ENCODE measurements at places on chromosomes 2 and 18.

GRCh38 chr2:224086226-224086914, 47.3 kb upstream of the SERPINE2 start:
- DNase-seq: no peak

GRCh38 chr18:26491194-26491816, 57.0 kb downstream of the KCTD1 start:
- DNase-seq: no peak

- no peak for DNase-seq
Measured at GRCh38 chr18:11500153-11501122, 109.0 kb upstream of the SLC35G4 start.

DNA sequence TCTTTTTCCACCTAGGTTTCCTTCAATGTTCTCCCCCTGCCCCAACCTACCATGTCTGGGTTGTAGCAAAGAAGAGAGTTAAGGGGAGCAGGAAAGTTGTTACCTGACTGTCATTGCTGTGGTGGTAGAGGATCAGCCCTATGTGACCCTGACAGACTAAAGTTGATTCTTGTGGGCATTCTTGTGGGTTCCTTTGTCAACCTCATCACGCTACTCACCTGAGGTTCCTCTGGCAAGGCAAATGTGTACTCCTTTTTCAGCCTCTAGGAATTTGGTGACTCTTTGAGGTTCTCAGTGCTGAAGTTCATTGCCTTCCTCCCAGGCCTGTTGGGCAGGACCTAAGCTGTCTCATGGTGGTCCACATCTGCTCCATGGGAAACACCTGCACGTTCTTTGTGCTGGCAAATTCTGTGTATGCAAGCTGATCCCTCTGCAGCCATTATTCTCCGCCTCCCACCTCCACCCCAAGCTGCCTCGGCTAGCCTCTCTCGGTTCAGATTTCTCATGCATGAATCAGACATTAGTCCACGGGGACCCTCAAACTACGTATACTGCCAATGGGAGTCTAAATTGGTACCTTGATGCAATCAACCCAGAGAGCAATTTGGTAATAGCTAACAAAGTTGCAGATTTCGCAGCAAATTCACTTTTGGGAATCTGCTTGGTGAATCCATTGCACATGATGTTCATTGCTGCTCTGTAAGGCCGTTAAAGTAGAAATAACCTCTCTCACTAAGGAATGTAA, 1.5 kb upstream of the GMCL1 start:
- DNase-seq: no peak

- no peak for DNase-seq
Measured at GRCh38 chr2:179974761-179975160, 32.3 kb downstream of the CWC22 start.

DNA sequence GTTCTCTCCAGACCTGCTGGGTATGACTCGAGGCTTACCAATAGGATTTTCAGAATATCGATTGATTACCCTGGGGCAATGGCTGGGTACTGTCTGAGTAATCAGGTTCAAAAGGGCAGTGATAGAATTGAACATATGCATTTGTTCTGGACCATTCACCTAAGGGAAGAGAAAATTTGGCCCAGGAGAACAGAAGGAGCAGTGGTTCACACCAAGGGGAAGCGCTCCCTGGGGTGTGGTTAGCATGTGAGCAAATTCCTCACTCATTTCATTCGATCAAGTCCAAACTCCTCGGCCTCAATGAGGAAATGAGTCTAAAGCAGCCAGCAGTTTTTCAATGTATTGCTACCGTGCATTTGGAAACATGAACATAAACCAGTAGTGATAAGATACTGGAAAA, 55.6 kb downstream of the CYP26B1 start:
- no peak for DNase-seq

DNA sequence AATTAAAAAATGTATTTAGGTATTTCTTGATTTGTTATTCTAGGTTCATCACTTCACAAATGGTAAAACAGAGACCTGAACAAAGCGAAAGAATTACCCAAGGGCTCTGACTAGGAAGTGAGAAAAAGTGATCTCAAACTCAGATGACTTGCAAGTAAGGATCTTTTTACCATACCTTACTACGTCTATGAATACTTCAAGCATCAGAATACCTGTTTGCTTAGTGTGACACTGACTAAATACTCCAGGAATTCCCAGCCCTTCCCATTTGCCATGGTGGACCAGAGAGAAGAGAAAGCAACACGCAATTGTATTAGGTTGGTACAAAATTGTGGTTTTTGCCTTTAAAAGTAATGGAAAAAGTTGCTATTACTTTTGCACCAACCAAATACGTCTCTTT, 35.8 kb upstream of the FIGN start:
- DNase-seq: no peak

- no peak for DNase-seq
Measured at GRCh38 chr2:226475650-226476049, 324.0 kb downstream of the IRS1 start.

DNA sequence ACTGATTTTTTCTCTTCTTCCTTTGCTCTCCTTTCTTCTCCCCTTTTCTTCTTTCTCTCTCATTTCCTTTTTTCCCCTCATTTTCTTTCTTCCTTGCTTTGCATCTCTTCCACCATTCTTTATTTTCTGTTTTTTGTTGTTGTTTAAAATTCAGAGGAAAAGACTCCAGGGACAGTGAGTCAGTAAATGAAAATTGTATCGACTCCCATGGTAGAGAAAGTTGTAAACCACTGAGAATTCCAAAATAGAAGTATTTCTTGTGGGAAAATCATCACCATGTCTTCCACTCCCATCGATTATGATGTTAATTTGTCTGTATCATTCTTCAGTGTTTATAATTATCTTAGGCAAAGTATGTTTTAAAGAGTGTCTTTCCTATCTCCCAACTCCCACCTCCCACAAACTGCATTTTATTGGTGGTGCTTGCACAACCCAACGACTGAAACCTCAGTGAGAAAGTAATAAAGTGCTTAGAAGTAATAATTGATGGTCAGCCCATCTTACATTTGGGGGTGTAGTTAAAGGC, 134.3 kb downstream of the IRS1 start:
- DNase-seq: no peak

GRCh38 chr2:41836948-41837347, 210.9 kb upstream of the PKDCC start:
- peak; percentile 16 for DNase-seq

DNA sequence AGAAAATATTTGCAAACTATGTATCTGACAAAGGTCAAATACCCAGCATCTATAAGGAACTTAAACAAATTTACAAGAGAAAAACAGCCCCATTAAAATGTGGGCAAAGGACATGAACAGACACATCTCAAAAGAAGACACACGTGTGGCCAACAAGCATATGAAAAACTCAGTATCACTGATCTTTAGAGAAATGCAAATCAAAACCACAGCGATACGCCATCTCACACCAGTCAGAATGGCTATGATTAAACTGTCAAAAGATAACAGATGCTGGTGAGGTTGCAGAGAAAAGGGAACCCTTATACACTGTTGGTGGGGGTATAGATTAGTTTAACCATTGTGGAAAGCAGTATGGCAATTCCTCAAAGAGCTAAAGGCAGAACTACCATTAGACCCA, 64.3 kb upstream of the RBMS1 start:
- DNase-seq: no peak

DNA sequence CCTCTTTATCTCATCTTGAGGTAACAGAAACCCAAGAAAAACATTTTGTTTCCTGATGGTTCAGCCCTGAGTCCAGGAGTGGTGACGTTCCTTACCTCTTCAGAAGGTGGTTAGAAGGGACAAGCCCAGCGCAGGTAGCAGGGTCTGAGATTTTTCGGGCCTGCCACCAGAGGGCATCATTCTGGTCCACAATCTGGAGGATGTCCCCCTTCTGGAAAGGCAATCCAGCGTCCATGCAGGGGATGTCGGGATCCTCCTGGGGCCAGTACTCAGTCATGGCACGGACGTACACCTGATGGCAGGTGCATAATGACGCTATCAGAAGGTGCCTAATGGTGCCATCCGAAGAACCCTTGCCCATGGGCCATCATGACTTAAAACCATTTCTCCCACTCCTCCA, 17.7 kb downstream of the MPP4 start:
- no peak for DNase-seq

DNA sequence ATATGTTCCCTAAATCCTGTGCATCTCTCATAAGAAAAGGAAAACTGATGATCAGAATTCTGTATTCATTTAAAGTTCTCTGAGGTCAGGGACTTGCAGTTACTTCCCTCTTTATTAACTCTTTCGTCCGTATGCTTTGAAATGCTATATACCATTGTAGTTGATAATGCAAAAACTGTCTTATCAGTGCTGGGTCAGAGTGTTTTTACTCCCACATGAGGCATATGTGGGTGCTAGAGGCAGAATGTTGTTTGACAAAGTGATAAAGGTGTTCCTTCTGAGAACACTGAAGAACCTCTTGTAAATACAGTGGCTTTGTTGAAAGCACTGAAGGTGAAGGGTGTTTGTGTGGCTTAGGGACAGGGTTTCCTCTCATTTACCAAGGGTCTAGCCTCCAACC, 136.5 kb upstream of the NFATC1 start:
- DNase-seq: no peak

DNA sequence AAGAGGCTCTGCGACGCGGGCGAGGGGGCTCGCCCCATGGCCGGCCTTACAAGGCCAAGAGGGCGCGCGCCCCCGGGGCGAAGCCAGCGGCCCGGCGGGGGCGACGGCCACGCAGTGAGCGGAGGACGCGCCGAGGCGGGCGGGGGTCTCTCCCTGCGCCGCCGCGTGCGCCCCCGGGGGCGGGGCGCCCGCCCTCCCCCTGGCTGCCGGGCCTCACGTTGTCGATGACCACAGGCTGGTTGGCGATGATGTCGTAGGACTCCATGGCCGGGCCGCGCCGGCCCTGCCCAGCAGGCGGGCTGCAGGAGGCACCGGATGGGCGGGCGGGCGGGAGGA, 250 bp downstream of the ACTR1B start:
- DNase-seq: no peak

- DNase-seq: no peak
Measured at GRCh38 chr2:22788749-22789327, 596.1 kb upstream of the KLHL29 start.

DNA sequence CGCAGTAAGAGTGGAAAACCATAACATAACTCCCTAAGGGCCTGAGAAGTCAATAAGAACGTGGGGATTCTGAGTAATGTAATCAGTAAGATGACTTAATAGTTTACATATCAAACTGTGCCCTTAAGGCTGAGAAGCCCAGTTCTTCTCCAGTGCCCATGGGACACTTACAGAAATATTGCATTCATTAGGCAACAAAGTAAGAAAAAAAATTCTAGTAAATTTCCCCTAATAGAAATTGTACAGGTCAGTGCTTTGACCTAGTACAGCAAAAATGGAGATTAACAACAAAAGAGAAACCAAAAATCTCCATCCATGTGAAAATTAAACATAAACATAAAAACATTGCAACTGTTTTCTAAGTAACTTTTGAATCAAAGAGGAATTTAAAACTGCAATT, 139.8 kb upstream of the HS6ST1 start:
- no peak for DNase-seq

- DNase-seq: no peak
Measured at GRCh38 chr2:105772362-105772761, 27.6 kb downstream of the NCK2 start.

DNA sequence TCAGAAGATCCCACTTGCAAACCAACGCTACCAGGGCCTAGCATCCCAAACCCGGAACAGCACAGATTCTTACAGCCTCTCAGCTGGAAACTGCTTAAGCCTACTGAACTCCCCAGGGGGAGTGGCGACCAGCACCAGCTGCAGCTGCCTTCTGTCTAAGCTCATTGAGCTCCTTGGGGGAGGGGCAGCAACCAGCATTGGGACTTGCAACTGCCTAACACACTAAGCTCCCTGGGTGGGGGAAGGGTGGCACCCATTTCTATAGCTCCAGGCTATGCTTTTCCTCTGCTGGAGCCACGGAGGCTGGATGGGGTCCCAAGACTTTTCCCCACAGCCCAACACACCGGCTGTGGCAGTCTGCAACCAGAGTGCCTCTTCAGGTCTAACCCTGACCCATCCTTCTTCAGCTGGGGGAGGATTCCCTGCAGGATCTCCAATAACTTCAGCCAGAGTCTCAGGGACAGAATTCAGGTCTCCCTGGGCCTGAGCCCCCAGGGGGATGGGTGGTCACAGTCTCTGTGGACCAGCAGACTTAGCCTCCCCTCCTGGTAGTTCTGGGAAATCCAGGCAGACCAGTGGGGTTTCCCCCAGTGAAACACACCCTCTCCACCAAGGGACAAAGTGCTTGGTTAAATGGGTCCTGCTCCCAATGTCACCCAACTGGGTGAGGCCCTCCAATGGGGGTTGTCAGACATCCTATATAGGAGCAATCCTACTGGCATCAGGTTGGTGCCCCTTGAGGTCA, 45.9 kb upstream of the ITGA4 start:
- no peak for DNase-seq

DNA sequence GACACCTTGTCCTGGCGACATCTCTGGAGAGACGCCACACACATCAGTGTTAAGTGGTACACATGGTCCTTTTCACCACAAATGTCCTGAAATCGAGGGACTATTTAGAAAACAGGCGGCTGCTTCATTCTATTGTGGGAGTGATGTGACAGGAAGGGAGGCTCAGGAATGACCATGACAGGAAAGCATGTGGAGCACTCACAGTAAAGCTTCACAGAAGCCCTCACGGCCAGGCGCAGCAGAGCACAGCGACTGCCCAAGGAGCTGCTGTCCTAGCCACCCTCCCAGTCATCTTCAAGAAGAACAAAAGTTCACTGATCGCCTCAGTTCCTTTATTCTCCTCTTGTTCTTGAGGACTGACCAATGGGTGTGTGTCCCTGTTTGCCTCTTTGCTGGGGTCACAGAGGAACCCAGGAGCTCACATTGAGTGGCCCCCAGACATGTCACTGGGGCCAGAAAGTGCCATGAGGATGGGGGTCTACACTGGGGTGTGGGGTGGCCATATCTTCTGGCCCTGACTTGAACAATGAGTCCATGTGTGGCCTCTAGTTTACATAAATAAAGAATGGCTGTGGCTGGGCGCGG, 84.6 kb upstream of the RANBP2 start:
- DNase-seq: no peak

GRCh38 chr2:95342556-95343320, 45.6 kb downstream of the KCNIP3 start:
- no peak for DNase-seq

DNA sequence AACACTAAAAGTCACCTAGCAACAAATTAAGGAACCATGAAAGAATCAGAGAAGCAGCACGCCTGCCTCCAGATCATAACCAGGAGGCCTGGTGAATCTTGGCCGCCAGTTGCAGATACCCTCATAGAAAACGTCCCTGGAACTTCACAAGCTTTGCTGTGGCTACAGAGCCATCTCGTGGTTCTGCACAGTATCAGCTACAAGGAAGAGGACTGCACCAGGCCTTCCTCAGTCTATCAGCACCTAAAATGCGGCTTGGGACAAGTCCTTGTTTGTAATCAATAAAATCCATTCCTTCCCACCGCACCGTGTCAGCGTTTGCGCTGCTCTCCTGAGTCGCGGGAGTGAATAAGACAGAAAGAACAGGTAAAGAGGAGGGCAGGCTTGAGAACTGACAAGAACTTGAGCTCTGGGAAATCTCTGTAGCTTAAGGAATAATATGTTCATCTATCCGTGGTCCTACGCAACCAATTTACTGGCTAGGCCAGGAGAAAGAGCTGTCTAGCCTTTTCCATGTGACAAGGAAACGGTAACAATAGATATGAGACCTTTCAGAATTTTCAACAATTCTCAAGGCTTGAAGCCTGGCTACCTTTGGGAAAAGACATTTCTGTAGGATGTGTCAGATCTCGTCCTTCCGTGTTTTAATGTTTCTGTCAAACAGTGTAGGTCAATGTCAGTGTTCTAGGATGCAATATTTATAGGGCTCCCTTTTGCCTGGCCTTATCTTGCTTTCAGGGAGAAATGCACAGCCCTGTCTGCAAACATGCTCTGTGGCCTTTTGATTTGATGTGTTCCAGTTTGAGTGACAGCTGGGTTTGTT, 128.5 kb upstream of the RAB12 start:
- DNase-seq: no peak
